Activated naive CD4-positive, alpha-beta T cell treated with anti-CD3 and anti-CD28 coated beads, Interleukin-2, amount 50 U/mL, for 72 hours (primary cell): ENCODE measurements at places on chromosomes 5 and 9. TPM values are rescaled to one million over a fixed set of nuclear protein-coding genes. Genes with fewer than 3 reads are reported as not detected.

DNA sequence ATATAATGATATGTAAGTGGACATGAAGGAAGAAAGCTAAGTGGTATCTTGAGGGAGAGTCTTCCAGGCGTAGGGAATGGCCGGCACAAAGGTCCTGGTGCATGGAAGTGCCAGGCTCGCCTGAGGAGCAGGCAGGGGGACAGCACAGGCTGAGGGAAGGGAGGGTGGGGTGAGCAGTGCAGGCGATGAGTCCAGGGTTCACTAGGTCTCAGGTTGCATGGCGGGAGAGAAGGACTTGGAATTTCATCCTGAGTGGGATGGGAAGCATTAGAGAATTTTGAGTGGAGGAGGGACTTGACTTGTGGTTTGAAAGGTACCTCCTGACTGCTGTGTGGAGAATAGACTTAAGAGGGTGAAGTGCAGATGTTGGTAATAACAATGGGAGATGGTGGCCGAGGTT is 268.9 kb downstream of the ARHGEF28 start:
- no peak for DNase-seq

DNA sequence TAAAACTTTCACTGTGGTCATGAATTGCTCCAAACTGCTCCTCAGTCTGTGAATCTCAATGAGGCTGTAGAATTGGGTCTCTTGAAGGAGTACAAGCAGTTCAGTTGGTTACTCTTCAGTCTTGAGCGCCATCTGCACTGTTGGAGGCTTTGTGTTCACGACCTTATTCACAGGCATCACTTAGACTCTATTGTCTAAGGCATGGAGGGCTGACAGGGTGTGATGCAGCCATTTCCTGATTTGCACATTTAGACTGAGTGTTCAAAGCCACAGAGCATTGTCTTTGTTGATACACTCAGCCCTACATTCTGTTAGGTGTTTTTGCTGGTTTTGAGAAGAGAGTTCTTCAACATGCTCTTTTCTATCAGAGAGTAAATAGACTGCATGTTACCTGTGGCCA is 355.9 kb upstream of the RIOK2 start:
- no peak for DNase-seq

GRCh38 chr5:2732850-2733249 is 18.6 kb downstream of the IRX2 start:
- no peak for DNase-seq

DNA sequence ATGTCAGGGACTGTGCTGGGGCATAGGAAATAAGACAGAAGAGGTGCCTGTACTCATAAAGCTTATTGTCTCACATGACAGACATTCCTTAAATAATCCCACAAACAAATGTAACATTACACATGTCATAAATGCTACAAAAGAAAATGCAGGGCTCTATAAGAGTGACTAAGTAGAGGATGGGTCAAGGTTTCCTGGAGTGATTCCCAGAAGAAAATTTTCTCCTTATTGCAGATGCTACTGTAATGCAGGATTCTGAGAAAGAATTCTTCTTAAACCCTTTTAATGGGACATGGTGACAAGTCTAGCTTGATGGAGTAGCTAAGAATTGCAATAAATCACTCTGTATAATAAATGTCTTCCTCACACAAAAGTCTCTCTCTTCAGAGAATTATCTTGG is 55.7 kb downstream of the SH3TC2 start:
- no peak for DNase-seq

GRCh38 chr9:89465001-89465451 is 32.9 kb downstream of the SEMA4D start:
- DNase-seq = no peak

DNA sequence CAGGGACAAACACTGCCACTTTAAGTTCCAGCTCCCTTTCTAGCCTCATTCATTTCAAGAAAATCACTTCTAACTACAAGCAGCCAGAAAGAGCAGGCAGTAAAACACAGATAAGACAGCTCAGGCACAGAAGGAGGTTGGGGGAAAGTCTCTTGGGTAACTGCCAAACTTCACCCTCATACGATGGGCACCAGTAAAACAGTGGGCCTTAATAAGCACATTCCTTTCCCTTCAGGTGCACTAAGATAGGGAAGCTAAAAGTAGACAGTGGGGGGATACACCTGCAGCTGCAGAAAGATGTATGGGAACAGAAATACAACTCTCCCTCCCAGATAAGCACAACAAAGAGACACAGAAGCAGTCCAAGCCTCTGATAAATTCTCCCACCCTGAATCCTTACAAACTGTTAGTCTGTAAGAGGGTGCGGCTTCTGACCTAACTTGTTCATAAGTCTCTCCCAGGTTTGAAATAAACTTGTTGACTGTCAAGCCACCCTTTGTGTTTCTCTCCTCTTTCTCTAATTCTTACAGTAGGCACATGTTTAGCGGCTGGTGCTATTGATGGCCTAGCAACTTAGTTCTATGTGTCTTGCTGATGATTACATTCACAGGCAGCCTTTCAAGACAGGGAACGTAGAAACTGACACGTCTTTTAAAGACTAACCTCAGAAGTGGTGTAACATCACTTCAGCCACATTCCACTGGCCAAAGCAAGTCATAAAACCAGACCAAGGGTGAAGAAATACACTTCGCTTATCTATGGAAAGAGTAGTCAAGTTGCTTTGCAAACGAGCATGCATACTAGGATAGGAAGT is 6.8 kb upstream of the CKS2 start:
- no peak for DNase-seq

DNA sequence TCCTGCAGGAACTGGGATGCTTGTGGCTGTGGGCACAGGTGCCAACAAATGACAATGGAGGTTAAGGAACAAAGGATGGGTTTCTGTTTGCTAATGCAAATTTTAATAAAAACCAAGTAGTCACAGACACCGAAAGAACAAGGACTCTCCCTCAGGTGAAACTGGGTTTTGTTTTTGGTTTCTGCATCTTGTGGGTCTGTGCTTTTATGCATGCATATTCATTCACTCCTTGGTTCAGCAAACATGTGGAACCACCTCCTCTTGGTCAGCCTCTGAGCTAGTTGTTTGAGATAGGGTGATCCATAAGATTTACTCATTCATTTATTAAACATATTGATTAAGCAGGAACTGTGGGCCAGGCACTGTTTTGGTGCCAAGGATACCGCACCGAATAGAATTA is 381.9 kb downstream of the CDK5RAP2 start:
- no peak for DNase-seq

DNA sequence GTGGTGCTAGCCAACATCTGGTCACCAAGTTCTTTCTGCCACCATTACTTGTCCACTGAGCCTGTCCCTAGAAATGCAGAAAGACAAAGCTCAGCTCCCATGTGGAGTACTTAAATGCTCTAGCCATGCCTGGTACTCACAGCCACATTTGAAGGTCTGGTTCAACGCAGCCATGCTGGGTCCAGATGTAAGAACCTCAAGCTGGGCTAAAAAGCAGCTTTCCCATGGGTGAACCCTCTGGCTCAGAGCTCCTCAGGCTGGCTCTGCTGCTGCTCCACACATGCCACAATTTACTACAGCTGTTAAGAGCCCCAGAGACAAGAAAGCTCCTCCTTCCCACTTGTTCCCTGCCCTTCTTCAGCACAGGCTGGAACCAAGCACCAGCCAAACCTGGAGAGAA is 97.1 kb upstream of the LRRTM2 start:
- DNase-seq = no peak

DNA sequence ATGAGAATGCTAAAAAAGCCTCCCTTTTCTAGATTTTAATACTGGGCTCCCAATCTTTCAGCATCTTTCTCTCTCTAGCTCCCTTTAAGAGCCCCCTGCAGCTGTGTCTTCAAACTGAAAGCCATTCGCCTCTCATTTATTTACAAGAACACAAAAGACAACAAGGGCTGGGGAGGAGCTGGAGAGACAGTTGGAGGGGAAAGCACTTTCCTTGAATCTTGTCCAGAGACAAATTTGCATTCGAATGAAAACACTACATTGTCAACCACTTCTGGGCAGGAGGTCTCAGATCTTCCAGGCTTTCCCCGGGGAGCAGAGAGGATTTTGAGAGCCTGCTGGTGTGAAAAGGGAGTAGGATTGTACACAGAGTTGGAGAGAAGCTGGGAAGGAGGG is 518.3 kb downstream of the CTNND2 start:
- DNase-seq = no peak

- DNase-seq = no peak
Observed at GRCh38 chr5:141506381-141507155, 17.7 kb downstream of the PCDHGC5 start.

- no peak for DNase-seq
Observed at GRCh38 chr5:149754172-149754880, 24.2 kb downstream of the PPARGC1B start.

DNA sequence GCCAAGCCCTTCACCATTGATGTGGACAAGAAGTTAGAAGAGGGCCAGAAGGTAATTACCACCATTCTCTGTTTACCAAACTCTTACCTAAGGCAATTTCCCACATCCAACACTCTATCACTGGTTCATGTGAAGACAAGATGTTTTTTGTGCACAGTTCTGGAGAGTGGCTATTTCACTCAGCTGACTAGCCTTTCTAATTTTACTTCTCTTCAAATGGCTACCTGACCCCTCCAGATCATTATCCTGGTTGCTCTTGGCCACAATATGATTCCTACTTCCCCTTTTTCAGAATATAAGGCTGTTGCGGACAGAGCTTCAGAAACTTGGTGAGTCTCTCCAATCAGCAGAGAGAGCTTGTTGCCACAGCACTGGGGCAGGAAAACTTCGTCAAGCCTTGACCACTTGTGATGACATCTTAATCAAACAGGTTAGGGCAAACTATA is 7.1 kb downstream of the KIF20A start:
- no peak for DNase-seq

GRCh38 chr5:170523142-170523551 is 19.3 kb downstream of the KCNIP1 start:
- no peak for DNase-seq

GRCh38 chr5:108028412-108028811 is 353.5 kb downstream of the FBXL17 start:
- DNase-seq = no peak

- no peak for DNase-seq
Observed at GRCh38 chr5:45521067-45521466, 175.1 kb downstream of the HCN1 start.

DNA sequence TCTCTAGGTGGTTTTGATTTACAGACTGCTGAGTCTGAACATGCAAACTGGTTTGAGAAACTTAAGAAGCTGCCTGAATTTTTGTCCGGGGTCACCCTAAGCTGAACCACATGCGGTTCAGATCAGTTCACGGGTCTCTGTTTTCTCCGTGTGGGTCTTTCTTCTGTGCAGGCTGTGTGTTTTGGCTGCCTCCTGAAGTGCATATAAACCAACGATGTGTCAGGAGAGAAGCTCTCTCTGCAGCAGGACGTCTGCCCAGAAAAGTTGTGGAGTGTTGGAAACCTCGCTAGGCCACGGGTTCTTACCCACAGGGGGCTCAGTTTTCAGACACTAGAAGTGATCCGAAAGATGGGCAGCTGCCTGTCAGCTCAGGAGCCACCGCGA is 364.2 kb downstream of the IRX2 start:
- DNase-seq = no peak

- DNase-seq = no peak
Observed at GRCh38 chr9:5791870-5792269, 41.0 kb downstream of the ERMP1 start.

GRCh38 chr9:136364942-136365774 is 1.6 kb upstream of the DNLZ start:
- no peak for DNase-seq

GRCh38 chr5:69202497-69202896 is 13.1 kb downstream of the CENPH start:
- DNase-seq = no peak

DNA sequence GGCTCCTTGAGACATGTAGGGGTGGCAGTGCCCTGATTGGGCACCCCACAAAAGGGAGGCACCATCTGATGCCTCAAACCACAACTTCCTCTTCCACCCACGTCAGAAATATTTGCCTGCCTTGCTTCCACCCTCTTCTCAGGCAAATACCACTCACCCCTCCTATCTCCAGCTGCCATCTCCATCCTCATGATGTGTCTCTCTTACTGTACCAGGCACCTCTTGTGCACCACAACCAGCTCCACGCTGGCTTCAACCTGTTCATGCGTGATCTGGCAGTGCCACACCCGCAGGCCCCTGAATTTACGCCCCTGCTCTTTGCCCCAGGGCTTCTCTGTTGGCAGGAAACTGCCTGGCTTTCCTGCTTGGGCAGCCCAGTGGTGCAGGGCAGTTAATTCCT is 87.8 kb upstream of the HSPA9 start:
- DNase-seq = peak; percentile 50

DNA sequence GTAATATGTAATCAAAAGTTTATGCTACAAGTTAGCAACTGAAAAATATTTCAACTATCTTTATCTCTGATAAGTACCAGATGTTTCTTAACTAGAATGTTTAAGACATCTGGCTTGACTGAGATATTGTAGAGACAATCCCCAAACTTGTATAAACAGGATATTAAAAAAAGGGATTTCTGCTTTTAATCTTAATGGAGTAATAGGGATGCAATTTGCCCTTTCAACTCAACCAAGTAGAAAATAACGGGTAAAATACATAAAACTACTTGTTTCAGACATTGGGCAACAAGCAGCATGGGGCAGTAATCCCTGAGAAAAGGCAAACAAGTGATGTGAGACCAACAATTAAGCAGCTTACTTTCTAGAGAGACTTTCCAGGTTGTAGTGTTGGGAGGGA is 9.4 kb upstream of the ADAMTS12 start:
- no peak for DNase-seq

DNA sequence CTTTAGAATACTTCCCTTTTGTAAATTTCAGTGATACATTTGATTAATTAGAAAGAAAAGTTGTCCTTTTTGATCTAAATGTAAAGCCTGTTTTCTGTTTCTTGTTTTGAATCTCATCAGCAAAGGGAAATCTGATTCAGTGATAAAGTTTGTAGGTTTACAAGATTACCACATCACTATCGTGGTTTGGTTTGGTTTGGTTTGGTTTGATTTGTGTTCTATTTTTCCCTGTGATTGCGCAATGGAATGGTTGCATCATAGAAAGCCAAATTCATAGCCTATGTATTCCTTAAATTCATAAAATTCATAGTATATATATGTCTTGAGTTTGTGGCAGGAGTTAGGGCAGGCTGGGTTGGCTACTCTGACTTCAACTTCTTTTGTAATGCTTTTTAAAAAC is 15.2 kb downstream of the SRFBP1 start:
- no peak for DNase-seq

Gene CDC25C
- 30.5 TPM for total RNA-seq

Gene C9orf40
- 16.5 TPM for total RNA-seq

Gene KCTD16
- total RNA-seq = 1.4 TPM

Gene GPX8
- not detected for total RNA-seq

Gene PITX1
- total RNA-seq = not detected
